ENCODE measurements at places on chromosomes 16 and 17.

GRCh38 chr16:85431431-85432124, 181.5 kb upstream of the GSE1 start:
- no peak for DNase-seq

DNA sequence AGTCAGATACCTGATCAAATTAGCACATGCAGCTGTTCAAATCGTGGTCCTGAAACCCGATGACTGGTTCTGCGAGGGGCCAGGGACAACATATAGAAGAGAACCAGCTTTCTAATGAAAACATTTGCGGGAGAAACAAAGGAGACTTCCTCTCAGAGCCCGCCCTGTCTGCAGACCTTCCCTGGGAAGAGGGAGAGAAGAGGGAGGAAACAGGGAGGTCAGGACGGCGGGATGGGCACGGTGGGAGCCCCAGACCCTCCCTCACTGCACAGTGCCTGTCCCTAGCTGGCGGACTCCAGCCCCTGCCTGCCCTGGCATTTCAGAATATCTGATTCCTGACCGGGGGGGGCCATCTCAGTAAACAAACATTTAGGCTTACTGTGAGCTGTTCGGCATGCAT, 317.3 kb downstream of the FOXL1 start:
- DNase-seq = no peak

DNA sequence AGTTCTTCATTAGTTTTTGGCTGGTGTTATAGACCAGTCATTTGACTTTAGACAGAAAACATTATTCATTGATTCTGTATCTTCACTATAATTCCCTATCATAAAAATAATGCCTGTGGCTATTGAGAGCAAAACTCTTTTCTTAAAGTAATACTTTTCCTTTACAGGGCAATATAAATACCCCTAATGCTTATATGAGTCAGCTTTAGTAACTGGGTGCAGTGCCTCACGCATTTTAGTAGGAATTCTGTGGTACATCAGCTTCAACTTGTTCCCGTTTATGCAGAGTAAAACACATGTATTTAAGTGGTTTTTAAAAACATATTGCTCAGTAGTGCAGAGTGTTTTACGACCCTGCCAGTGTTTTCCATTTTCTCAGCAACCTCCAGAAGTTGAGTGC, 68.1 kb downstream of the SEC14L1 start:
- DNase-seq = no peak

DNA sequence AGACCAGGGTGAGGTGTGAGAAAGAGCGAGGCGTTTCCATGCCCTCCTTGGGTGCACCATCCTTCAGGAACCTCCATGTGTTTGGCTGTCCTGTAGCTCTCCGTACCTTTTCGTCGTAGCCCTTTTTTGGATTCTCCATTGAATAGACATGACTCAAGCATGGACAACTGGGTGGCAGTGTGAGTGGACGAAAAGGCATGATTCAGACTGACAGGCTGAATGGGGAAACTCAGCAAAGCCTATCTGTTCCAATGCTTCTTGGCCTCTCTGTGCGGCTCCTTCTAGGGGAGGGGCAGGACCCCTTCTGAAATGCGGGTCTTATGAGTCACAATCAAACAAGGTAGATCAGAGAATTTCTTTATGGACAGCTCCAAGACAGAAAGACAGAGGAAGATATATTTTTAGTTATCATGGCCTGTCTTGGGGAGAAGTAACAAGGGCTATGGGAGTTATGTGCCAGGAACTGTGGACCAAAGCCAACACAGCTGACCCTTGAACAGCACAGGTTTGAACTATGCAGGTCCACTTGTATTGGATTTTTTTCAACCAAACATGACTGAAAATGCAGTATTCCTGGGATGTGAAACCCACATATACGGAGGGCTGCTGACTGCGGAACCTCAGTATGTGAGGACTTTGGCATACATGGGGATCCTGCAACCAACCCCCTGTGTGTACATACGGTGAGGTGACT, 22.9 kb downstream of the ADORA2B start:
- no peak for DNase-seq

DNA sequence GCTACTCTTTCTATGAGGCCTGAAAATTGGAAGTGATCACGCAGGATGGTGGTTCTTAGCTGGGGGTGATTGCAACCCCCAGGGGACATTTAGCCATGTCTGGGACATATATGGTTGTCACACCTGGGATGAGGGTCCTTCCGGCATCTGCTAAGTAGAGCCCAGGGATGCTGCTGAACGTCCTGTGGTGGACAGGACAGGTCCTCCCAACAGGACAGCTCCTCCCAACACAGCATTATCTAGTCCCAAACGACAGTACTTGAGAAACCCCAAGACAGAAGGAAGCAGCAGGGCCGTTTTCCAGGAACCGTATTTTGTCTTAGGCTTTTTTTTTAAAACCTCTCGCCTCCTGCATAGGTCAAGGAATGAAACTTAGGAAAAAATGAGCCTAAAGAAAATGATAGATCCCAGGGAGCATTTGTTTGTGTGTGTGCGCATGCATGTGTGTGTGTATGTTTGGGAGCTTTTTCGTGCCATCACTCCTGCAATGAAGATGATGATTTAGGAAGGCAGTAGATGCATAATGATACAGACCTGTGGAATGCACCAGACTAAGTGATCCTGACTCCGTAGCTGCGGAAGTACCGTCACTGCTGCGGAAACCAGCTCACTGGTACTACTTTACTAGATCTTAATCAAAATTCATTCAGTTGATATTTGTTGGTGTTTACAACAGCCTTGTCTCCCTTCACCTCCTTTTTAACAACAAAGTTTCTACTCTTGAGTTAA, 118.2 kb downstream of the SNX29 start:
- DNase-seq = no peak

- no peak for DNase-seq
Measured at GRCh38 chr16:8594149-8594666, 3.9 kb upstream of the TMEM114 start.

DNA sequence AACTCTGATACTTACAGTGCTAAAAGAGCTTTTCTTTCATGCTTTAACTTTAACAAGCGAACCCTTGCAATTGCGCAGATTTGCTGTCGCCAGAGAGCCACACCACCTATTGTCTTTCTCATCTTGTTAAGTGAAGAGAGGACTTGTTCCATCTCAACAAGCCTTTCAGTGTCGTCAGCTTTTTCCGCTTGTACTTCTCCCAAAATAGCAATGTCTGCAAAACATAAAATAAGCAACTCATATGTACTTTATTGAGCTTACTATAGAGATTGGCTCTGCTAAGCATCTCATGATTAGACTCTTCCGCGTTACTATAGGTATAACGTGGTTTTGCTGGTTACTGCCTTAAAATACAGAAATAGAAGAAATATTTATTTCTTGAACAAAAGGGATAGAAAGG, 51.9 kb downstream of the ABCA8 start:
- no peak for DNase-seq

DNA sequence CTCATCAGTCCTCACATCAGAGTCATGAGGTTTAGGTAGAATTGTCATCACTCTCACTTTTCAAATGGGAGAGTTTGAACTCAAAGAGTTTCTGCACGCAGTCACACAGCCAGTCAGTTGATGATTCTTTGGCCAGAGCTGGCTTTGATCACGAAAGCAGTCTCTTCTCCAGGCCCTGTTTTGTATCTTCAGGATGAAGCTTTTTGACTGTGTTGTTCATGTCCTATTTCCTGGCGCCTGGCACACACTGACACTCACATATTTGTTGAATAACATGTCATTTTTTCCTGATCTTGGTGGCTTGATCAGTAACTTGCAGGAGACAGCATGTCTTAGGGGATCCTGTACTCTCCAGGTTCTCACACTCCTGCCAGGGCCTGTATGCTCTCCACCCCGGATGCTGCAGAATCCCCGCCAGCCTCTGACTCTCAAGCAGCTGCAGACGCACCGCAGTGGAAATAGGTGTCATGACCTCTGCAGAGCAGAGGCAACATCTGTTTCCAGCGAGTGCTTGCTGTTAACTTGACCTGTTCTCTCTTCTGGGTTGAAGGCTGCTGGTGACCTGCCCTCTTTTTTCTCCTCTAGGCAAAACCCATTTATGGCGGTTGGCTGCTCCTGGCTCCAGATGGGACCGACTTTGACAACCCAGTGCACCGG, 33.0 kb downstream of the MPRIP start:
- DNase-seq = no peak

- DNase-seq = no peak
Measured at GRCh38 chr17:80760511-80760911, 215.9 kb downstream of the RPTOR start.

- DNase-seq = no peak
Measured at GRCh38 chr16:68155425-68155824, 70.3 kb downstream of the NFATC3 start.

DNA sequence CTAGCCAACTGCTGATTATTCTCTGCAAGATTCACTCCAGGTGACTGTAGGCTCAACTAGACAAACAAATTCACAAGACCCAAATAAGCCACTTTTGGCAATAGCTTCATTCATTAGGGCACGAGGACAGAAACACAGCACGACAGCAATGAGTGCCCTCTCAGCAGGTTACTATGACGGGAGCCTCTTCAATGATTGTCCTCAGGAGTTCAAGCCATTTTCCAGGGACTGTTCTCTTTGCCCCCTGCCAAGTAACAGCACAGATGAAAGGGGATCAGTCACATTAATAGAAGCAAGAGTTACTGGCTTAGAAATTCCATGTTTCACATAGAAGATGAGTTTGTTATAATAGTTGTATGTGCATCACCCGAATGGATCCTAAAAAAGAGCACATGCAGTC, 712.2 kb downstream of the CDH8 start:
- DNase-seq = no peak

DNA sequence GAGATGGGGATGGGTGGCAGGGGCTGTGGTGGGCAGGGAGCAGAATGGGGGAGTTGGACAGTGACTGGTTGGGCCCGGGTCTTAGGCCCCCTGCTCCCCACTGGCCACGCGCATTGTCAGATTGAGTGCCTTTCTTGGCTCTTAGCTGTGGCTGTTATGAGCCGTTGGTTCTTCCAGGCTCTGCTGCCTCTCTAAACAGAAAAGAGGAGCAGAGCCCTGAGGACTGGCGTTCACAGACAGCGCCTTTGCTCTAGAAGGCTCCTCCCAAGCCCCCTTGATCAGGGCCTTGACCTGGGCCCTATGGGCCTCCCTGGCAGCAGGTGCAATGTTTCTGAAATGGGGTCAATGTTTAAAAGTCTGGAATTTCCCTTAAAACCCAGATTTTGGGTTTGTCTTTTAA, 14.8 kb upstream of the NUDT16L1 start:
- no peak for DNase-seq

All from non-pigmented ciliary epithelial cell (primary cell).